ENCODE measurements at places on chromosomes 5 and 9.

DNA sequence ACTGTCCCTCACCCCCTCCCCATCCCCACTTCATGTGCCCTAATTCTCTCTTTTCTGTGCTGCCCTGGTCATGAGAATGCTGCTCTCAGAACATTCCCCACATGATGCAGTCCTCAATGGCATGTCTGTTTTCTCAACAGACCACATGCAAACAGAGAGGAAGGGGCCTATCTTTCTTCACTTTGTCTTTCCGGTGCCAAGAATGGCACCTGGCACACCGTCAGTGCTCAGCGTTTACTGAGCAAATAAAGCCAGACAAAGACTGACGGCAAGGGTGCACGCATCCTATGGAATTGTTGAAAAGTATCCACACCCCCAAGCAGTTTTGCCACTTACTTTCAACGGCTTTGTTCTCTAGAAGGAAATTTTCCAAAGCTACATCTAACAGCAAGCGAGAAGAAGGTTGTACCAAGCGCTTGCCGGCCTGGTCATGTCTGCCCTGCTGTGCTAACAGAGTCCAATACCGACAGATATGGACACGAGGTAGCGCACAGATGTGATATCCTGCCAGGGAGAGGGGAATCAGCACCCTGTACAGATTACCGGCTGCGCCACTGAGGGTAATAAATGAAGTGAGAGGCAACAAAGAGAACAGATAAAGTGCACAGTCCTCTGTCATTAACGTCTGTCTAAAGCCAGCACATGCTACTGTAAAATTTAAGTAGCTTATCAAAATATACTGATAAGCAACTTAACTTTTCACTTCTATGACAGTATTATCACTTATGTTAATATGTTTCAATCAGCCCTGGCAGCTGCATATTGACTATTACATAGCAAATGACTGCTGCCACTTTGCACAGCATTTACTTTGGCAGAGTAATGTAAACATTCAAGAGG lies 251.7 kb downstream of the DENND1A start:
- DNase-seq = no peak

DNA sequence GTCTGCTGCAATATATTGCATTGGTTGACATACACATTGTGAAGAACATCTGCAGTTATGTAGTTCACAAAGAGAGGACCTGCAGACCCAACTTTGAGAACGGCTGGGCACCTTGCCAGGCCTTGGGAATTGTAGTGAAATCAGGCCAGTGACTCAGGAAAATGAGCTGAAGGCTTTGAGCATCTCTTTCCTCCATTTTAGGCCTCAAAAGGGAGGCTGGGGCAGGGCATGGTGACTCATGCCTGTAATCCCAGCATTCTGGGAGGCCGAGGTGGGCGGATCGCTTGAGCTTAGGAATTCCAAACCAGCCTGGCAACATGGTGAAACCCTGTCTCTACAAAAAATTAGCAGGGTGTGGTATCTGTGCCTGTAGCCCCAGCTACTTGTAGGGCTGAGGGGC lies 1.4 kb upstream of the IPPK start:
- no peak for DNase-seq

GRCh38 chr9:135644631-135645218 lies 5.4 kb upstream of the GLT6D1 start:
- DNase-seq = no peak

DNA sequence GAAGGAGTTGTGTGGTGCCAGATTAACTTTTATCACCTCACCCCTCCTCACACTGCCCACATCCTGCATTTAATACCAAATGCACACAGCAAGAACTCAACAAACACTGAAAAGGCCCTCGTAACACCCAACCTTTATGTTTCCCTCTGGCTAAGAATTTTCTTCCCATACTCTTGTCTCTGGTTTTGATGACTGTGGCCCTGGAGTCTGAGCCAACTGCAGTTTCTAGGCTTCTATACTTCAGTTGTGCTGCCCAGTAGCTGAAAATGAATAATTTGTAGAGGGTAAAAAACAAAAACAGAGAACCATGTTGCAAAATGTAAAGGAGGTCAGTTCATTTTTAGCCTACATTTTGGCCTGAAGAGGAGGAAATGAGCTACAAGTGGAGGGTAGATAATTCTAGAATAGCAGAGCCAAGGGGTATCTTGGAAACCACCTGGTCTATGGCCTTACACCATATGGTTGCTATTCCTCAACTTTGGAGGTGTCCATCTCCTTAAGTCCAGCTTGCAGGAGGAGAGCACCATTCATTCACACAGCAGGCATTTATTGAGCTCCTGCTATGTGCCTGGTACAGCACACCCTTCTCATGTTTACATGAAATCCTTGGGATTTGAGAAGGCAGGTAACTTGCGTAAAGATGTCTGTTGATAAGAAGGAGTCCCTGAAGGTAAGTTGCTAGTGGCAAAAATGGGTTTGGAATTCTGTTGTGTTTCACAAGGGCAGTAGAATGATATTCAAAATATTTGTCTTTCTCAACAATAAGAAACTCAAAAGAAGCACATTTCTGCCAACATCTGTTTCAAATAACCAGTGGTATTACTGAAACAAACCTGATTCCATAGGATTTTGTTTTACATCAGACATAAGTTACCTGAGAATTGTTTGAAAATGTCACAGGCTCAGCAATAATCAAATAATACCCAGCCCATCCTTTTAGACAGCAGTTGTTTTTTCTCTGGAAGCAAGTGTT lies 83.8 kb upstream of the TNFAIP8 start:
- DNase-seq = no peak

GRCh38 chr5:110852053-110852452 lies 113.2 kb downstream of the SLC25A46 start:
- no peak for DNase-seq

GRCh38 chr9:124258607-124259157 lies 933 bp downstream of the NEK6 start:
- DNase-seq = peak; percentile 10

DNA sequence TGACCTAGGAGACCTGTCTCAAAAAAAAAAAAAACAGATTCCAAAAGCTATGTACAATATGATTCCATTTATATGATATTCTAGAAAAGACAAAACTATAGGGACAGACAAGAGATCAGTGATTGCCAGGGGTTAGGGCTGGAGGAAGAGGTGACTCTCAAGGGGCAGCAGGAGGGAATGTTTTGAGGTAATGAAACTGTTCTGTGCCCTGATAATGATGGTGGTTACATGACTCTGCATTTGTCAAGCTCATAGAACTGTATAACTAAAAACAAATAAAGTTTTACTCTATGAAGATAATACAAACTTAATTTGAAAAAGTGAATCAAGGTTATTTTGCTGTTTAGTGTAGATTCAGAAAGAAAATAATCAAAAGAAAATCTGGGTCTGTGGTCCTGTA lies 125.3 kb upstream of the IQGAP2 start:
- DNase-seq = no peak
